ENCODE measurements at places on chromosomes 4 and X.
A peak's percentile ranks its signal among the peaks of the same experiment; 100 is the strongest.

GRCh38 chr4:107153956-107154355 is 117.8 kb upstream of the DKK2 start:
- no peak for DNase-seq

DNA sequence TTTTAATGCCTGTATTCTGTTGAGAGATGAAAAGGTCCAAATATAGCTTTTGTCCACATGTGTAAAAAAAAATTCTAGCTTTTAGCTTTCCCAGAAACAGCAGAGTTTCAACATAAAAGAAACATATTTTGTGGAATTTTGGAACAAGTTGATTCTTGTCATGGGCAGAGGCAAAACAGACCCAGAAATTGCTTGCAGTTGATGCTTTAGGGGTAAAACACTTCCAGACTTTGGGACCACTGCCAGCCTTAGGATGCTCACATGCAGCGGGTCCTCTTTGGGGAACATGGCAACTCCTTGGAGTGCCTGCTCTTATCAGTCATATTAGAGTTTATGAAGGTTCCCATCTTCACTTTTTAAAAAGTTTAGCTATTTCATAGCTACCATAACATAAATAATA is 30.4 kb downstream of the DCLK2 start:
- no peak for DNase-seq

- no peak for DNase-seq
Measured at GRCh38 chr4:25513814-25514213, 136.8 kb downstream of the ANAPC4 start.

- no peak for DNase-seq
Measured at GRCh38 chrX:118496763-118497079, 1.1 kb downstream of the DOCK11 start.

- DNase-seq: no peak
Measured at GRCh38 chr4:53935780-53936179, 128.6 kb downstream of the CHIC2 start.

GRCh38 chrX:74514384-74514783 is 93.1 kb downstream of the SLC16A2 start:
- no peak for DNase-seq

DNA sequence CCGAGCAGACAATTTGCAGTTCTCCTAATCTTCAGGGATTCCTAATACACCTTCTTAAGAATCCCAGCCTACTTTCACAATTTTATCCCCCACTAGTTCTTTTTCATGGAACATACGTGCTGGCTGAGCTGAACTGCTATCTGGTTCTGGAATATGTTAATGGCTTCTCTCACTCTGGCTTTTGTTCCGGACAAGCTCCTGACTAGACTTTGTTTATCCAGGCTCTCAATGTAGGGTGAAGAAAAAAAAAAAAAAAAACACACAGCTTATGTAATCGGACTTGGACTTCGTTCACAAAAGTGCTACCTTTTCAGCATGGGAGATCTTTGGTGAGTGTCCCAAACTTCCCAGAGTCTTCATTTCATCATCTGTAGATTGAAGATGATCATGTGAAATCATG is 555.4 kb upstream of the CPEB2 start:
- DNase-seq: no peak

DNA sequence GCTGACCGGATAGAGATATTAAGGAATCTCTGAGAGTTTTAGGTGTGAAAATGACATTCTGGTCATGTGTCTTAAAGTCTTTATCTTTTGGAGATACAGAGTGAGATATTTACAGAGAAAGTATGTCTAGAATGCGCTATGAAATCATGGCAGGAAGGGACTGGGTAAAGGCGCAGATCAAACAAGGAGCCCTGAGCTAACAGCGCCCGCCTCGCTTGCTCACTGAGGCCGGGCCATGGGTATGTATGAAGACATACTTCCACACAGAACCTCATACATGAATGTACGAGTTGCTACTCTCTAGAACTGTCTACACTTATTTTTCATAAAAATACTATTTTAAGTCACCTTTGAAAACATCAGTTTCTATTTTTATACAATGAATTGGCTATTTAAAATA is 20.0 kb downstream of the FAM53A start:
- no peak for DNase-seq

- no peak for DNase-seq
Measured at GRCh38 chr4:14883166-14883565, 119.1 kb upstream of the CPEB2 start.

DNA sequence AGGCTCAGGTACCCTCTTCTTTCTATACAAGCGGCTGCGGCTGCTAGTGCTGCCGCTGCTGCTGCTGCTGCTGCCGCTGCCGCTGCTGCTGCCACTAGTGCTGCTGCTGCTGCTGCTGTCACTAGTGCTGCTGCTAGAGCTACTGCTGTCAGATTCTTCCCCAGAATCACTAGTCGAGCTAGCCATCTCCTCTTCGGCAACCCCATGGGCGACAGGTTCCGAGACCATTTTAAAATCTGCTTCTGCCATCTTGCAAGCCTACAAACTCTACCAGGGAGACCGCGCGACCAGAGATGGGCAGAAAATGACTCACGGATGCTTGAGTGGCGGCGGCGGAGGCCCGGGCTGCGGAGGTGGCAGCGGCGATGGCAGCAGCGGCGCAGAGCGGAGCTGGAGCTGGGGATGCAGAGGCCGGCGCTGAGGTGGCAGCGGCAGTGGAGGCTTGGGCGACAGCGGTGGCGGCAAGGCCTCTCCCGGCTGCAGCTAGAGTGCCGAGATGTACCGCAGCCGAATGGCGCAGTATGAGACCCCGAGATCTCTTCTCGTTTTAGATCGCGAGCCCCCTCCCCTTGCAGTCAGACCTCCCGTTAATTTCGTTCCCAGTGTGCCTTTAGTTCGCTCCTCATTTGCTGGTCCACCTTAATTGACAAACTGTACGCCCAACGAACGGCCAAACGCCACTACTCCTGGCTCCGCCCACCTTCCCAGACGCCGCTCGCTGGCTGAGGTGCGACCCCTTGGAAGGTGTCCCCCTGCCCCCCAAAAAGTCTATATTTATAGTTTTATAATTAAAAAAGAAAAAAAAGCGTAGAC is at the start of gene NAP1L3:
Gene NAP1L3, minus strand, starts transcription at position 523 of the 813 bp plus-strand sequence. Its CDS starts 274 bp downstream, at position 249.
- peak; percentile 57 for DNase-seq

DNA sequence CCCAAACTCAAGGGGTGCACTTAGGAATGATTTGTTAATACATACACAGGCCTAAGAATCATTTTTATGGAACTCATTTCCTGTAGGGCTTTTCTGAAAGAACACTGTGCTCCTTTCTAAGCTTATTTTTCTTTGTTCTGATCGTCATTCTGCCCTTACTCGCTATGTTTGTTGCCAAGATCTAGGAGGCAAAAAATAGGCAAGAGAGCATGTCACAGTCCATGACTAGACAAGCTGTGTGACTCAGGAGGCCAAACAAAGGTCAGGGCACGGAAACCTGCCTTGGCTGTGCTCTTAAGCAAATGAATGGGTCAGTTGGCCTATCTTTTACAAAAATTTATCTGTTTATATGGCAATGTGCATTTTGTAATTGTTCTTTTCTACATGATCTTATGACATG is 42.5 kb upstream of the C1GALT1C1 start:
- DNase-seq: no peak

GRCh38 chr4:136754810-136755530 is 777.3 kb downstream of the PCDH18 start:
- no peak for DNase-seq

DNA sequence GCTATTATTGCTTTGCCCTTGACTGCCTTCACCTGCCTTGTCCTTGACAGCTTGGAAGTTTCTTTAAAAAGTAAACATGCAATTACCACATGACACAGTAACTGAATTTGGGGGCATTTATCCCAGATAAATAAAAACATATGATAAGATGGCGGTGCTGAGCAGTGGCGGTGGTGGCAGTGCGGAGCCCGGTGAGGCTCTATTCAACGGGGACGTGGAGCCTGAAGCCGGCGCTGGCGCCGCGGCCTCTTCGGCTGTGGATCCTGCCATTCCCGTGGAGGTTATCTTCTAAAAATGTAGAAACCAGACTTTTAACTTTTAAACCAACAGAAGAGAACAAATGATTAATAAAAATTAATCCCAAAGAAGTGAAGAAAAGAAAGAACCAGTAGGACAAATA is 59.7 kb upstream of the ZDHHC15 start:
- no peak for DNase-seq

GRCh38 chr4:155478336-155478835 is 101.6 kb upstream of the MAP9 start:
- no peak for DNase-seq

DNA sequence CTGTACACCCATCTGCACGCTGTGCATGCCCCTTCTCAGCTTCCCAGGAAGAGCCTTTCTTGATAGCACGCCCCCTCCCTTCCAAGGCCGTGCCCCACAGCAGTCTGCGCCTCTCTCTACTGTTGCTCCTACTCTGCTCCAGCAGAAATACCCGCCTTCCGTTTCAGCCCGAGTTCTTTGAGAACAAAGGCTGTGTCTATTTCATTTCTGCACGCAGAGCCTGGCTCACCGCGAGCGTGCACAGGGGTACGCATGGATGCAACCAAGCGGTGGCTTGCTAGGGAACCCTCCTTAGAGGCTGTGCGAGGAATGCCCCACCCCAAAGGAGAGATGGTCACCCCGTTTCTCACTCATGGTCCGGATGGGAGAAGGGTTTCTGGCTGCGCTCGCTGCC is 485 bp downstream of the AADAT start:
- DNase-seq: no peak

GRCh38 chrX:100717363-100717762 is 14.6 kb downstream of the SYTL4 start:
- no peak for DNase-seq

GRCh38 chrX:134654398-134655012 is 3.8 kb downstream of the PLAC1 start:
- DNase-seq: peak; percentile 33
